ENCODE measurements at places on chromosomes 3 and 15.

- DNase-seq: no peak
These were observed 29.5 kb upstream of the GABRG3 start for GRCh38 chr15:26941489-26941888.

- DNase-seq: no peak
These were observed 56.5 kb downstream of the CLDN1 start for GRCh38 chr3:190265796-190266195.

DNA sequence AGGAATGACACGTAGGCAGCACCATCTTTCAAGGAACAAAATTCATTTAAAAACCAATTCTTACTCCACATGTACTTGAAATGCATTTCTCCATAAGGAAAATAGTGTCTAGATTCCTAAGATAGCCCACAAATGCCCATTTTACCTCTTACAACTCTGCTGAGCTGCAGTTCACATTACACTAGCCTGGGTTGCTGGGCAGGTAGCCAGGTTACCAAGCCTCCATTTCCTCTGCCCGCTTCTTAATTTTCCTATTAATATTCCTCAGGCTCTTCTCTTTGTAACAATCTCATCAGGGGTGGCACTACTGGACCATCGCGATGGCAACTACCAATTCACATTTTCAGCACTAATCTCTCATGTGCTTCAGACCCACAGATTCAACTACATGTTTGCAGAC is 10.8 kb downstream of the ATP13A3 start:
- no peak for DNase-seq

GRCh38 chr3:123258811-123259420 is 57.2 kb downstream of the SEC22A start:
- DNase-seq: peak; percentile 25

- DNase-seq: no peak
These were observed 413 bp downstream of the SEC22C start for GRCh38 chr3:42581400-42581708.
